ENCODE measurements at places on chromosomes 3 and 15. TPM values are rescaled to one million over a fixed set of nuclear protein-coding genes. Genes with fewer than 3 reads are reported as not detected.

GRCh38 chr15:67731112-67731721 lies 94.1 kb upstream of the SKOR1 start:
- no peak for DNase-seq

- no peak for DNase-seq
Observed at GRCh38 chr15:81604713-81605112, 230.7 kb upstream of the TMC3 start.

ADPRH gene
- 9.6 TPM for total RNA-seq

FAM107A gene
- total RNA-seq = 26.3 TPM

- no peak for DNase-seq
Observed at GRCh38 chr3:147400111-147400510, 6.2 kb downstream of the ZIC4 start.

SCG5 gene
- total RNA-seq = 4.1 TPM

DNA sequence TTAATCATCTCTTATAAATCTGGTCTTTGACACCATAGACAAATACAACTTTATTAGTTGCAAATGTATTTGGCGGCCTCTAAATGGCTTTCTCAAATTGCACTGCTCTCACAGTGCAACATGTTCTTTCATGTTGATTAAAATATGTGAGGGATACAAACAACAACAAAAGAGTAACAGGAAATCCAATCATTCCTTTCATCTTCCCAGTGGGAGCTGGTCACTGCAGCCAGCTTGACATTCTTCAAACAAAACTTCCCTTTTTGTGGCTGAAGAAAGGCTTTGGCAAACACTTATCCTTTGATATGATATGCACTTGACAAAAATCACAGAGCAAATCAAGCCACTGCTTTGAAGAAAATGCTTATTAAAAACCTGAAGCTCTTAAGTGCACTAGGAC lies 973.6 kb downstream of the EPHA3 start:
- no peak for DNase-seq

DNA sequence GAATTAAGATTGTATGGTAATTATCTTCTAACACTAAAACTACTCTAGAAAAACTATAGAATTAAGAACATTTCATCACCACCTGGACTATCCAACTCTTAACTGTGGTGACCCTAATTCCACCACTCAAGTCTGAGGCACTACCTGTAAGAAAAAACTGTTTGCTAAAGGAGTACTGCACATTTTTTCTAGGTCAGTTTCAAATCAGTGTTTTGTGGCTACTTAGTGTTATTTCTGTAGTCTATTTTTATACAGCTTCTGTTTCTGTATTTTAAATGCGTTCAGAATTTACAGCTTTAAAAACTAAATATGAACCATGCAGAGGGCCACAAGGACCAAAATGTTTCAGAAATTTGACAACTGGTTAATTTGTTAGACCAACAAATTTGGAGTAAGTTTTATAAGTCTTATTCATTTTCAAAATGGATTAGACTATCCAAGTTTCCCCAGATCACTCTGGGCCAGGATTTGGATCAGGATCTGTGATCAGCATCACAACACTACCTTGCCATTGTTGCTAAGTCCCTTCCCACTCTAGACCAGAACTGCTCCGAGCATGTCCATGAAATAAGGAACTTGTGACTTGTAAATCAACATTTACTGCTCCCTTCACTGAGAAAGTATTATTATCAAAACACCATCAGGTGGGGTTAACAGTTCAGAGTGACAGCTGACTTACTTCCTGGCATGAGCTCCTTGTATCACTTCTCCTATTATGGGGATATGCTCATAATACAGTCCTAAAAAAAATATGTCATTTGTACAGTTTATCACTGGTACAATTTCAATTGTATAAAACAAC lies 8.6 kb downstream of the GLT8D1 start:
- no peak for DNase-seq

GRCh38 chr3:83482402-83483070 lies 1476.3 kb upstream of the CADM2 start:
- DNase-seq = no peak

DNA sequence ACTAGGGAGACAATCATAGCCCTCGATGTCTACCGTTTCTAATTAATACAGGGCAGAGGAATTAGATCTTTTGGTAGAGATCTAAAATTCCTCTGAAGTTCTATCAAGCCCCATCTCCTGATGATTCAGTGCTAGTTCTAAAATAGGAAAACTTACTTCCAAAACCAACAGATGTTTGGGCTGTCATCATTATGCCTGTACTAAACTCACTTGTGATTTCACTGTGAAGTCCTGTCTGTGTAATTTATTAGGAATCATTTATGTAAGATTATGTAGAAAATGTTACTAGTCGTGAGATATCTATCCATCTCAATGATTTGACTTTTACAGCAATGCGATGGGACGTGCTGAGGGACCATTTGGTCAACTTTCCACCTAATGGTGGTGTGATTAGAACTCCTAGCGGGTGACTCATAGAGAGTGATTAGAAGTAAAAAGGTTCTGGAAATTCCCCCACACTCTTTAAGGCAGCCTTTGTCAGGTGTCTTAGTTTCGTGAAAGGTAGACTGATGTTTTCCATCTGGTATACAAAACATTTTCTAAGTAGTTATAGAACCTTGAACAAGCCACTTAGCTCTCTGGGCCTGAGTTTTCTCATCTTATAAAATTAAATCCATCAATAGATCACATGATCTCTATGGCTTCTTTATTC lies 34.2 kb downstream of the LIPC start:
- DNase-seq = no peak

DNA sequence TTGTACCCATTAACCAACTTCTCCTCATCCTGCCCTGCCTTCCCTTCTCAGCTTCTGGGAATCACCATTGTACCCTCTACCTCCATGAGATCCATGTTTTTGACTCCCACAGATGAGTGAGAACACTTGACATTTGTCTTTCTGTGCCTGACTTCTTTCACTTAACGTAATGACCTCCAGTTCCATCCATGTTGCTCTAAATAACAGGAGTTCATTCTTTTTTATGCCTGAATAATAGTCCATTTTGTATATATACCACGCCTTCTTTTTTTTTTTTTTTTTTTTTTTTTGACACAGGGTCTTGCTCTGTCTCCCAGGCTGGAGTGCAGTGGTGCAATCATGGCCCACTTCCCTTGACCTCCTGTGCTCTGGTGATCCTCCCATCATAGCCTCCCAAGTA lies 6.7 kb downstream of the SNX1 start:
- no peak for DNase-seq

DNA sequence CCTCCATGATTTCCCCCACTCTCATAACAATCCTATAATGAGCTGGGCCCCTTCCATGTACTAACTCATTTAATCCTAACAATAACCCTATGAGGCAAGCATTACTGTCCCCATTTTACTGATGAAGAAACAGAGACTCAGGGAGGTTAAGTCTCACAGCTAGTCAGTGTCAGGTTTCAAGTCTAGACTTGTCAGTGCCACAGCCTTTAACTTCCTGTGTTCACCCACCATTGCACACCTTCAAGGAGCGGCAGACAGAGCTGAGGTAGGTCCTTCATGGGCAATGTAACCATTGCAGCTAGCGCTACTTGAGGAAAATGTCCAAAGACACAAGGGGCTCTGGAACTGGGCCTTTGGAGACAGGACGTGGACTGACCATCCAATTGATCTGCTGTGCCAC lies 105.8 kb upstream of the CTNNB1 start:
- DNase-seq = no peak

DNA sequence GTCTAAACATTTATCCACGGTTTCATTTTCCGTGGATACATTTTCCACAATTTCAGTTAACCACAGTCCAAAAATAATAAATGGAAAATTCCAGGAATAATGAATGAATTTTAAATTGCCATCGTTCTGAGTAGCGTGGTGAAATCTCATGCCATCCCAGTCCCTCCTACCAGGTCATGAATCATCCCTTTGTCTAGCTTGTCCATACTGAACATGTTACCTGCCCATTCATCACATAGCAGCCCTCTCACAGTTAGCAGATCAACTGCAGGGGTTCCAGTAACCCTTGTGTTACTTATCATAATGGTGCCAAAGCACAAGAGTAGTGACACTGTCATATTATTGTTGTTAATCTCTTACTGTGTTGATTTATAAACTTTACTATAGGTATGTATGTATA lies 124.5 kb downstream of the GSK3B start:
- no peak for DNase-seq

ZBED2 gene
- total RNA-seq = not detected

DNA sequence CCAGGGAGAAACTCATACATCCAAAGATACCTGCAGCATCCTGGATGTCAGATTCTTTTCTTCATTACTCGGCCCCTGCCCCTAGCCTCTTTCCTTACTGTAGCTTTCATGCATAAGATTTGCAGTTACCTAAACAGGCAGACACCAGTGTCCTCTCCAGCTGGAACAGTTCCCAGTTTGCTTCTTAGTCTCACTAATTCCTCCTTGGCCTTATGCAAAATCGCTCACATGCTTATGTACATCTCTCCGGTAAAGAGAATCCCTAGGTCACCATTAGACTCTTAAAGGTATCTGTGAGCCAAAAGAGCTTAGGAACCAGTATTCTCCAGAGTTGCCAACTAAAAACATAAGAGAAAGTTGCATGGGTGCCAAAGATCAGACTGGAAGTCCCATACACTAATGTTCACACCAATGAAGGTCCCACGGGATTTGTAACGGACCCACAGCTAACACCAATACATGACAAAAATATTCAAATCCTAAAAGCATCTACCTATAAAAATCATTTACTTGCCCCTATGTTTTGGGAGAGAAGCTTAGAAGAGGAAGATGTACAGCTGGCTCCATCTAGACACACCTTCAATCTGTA lies 66.6 kb downstream of the CBLB start:
- no peak for DNase-seq

SH3GL3 gene
- total RNA-seq = 0.54 TPM

DNA sequence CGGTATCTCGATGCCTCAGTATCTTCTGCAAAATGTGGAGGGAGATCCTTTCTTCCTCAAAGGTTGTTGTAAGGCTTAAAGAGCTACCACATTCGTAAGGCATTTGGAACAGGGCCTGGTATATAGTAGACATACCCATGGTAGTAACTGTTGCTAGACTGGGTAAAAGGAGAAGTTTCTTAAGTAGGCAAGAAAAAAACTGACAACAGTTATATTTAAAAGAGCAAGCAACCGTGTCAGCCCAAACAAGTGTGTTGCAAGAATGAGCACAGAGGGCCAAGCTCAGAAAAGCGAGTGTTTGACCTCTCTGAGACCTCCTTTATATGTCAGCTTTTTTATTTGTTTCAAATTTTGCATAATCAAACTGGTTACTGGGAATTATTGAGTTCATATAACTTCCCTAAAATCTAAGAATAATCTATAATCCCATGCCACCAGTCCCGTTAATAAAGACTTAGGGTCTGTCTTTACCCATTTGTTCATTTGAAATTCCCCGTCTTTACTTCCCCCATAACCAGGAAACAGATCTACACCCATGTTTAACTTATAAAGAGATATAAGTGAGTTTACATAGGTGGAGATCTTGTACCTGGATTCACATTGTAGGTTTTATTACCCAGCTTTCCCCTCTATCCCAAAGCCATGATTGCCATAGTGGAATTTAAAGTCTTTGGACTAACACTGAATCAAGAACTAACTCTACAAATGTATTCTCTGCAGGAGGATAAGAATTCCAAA lies 7.3 kb downstream of the B3GNT5 start:
- no peak for DNase-seq

DNA sequence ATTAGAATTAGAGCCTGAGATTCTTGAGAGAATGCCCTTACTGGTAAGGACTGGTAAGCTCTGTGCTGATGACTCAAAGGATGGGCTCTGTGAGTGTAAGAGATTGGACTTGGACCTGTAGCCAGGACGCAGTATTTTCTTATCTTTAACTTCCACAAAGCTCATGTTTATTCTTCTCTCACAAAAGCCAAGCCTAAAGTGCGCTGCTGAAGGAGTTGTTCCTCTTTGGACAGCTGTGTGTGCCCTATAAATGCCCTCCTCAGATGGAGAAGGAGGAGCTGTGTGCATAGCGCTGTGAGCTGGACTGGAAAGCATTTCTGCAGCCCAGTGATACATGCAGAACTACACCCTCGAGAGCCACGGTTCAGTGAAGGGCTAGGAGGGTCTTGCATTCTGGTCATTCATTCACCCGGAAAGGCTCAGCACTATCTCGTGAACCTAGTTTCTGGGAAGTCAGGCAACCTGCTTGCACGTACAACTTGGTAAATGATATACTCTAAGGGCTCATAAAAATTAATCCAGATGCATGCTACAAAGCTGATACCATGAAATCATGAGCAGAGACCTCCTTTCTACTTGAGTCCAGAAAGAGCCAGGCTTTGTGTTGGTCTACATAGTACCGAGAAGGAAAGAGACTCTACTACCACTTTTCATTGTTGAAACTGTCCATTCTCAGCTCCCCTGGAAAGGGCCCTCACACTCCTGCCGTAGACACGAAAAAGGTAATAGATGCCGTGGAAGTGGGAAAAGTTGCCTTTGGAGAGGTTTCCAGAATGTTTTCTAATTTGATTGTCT lies 103.0 kb upstream of the TBL1XR1 start:
- DNase-seq = no peak

DNA sequence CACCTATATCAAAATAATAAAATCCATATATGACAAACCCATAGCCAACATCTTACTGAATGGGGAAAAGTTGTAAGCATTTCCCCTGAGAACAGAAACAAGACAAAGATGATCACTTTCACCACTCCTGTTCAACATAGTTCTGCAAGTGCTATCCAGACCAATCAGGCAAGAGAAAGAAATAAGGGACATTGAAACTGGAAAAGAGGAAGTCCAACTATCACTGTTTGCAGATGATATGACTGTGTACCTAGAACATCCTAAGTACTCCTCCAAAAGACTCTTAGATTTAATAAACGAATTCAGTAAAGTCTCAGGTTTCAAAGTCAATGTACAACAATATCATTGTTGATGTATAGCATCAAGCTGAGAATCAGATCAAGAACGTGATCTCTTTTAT lies 35.6 kb upstream of the FGF7 start:
- no peak for DNase-seq

- DNase-seq = no peak
Observed at GRCh38 chr3:127768346-127769008, 53.8 kb downstream of the MGLL start.

DNA sequence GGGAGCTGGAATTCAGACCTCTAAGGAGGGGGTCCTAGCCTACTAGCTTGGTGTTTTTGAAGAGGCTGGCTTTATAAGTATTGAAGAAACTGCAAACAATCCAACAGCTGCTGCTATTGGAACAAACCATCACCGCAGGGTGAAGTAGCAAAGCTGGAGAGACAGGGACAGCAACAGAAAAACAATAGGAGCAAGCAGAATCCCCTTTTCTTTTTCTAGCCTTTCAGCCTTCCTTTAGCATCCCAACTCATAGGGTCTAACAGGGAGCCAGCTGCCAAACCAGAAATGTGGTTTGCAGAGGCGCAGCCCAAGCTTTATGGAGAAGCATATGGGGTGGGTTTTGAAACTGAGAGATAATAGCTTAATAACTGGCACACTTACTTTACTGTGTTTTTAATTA lies 106.2 kb upstream of the CHMP2B start:
- DNase-seq = no peak

DUOXA1 gene
- total RNA-seq = 0.55 TPM

- no peak for DNase-seq
Observed at GRCh38 chr15:23760024-23760423, 72.9 kb upstream of the NDN start.

DNA sequence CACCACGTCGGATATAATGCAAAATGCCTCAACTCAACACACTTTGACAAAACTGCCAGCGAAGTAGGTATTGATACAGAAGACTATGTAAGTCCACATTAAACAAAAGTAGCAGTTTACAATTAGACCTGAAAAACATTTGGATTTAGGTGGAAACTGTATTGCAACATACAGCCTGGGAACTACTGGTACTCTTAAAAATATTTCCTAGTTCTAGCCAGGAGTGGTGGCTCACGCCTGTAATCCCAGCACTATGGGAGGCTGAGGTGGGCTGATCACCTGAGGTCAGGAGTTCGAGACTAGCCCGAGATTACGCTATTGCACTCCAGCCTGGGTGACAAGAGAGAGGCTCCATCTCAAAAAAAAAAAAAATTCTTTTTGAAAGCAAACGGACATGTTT lies 246.2 kb downstream of the ZBTB20 start:
- no peak for DNase-seq

Measured in sigmoid colon (tissue), 7 donors.